Suppressor macrophage treated with lipopolysaccharide for 4 hours (primary cell): ENCODE measurements at places on chromosomes 3 and 15.

GRCh38 chr3:16841904-16842271 is 42.9 kb upstream of the PLCL2 start:
- peak; percentile 58 for DNase-seq

DNA sequence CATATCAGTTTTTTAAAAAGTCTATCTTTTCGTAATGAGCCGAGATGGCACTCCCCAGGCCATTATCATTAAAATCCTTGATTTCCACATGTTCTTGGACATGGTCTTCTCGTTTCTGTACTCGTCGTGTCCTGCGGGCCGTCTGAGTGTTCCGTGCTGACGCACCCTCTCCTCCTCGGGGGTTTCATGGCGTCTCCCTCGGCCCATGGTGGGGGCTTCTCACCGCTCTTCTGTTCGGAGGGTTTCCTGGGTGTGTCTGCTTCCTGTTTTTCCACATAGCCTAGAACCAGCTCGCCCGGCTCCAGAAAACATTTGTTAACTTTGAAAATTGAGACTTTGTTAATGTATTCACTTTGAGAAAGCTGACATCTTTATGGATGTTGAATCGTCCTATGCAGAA is 92.7 kb downstream of the VGLL4 start:
- DNase-seq = no peak

DNA sequence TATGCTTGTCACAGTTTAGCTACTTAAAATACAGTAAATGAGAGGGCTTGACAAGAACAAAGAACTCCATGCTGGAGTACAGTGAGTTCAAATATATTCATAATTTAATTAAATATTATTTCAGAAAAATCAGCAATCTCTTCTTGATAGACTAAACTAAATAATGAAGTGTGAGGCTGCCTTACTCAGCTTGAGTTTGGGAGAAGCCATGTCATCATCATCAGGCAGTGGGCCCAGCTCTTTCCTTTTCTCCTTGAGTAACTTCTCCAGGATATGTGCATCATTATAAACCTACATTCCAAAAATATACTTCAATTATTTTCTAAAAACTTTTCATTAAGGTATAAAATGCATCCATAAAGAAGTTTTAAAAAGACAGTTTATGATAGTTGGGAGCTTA is 70.5 kb downstream of the PBRM1 start:
- DNase-seq = no peak

DNA sequence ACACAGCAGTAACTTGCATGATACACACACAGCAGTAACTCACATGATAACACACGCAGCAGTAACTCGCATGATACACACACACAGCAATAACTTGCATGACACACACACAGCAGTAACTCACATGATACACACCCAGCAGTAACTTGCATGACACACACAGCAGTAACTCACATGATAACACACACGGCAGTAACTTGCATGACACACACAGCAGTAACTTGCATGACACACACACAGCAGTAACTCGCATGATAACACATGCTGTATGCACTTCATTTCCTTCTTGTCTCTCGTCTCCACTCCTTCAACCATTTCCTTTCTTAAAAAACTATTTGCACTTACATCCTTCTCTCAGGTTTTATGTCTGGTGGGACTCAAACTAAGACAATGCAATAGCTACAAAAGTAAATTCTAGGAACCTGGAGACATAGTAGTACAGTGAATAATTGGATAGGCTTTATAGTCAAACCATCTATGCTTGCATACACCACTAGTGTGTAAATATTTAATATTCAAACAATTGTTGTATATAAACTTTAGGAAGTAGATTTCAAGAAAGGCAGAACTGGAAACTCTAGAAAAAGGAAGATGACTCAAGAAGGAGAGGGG is 130.8 kb downstream of the UACA start:
- DNase-seq = peak; percentile 19

- DNase-seq = no peak
Observed at GRCh38 chr3:176948151-176948550, 249.1 kb downstream of the TBL1XR1 start.
